Activated effector memory CD4-positive, alpha-beta T cell treated with Interleukin-2 at 50 U/mL for 16 hours (primary cell): ENCODE measurements at places on chromosomes 1 and 21.
A peak's percentile ranks its signal among the peaks of the same experiment; 100 is the strongest.

DNA sequence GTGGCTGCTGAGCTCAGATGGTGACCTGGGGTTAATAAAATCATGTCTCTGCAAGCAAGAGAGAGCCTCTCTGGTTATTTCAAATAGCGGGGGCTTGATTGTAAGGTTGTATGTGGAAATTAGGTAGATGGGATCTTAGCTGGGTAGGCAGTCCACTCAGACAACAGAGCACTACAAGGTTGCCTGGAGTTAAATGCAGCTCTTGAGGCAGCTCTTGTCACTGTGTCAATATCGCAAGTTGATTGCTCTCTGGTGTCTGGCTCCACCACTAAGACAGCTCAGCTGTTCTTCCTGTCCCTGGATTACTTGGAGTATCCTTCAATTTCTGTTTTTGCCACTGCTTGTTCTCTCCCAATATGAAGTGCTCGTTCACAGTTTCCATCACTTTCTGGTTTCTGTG lies 93.8 kb downstream of the C21orf91 start:
- no peak for DNase-seq

- DNase-seq = no peak
Measured at GRCh38 chr1:168742994-168743650, 14.1 kb upstream of the DPT start.

GRCh38 chr1:31809698-31810097 lies 6.1 kb downstream of the SPOCD1 start:
- no peak for DNase-seq

- no peak for DNase-seq
Measured at GRCh38 chr1:162677607-162678371, 45.5 kb downstream of the DDR2 start.

DNA sequence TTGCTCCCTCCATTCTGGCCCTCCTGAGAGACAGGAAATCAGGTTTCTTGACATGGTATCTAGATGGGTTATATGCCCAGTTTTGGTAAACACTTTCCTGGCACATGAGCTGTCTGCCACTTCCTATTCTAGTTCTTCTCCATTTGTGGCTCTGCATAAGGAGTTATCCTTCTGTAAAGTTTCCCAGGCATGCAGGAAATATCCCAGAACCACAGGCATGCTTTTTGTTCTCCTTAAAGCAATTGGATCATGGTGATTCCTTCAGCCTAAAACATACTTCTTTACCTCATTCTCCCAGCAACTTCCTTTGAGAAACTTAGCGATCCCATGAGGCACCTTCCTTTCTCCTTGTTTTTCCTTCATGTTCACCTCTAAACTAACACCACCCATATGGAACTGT lies 199.8 kb downstream of the CRB1 start:
- no peak for DNase-seq

DNA sequence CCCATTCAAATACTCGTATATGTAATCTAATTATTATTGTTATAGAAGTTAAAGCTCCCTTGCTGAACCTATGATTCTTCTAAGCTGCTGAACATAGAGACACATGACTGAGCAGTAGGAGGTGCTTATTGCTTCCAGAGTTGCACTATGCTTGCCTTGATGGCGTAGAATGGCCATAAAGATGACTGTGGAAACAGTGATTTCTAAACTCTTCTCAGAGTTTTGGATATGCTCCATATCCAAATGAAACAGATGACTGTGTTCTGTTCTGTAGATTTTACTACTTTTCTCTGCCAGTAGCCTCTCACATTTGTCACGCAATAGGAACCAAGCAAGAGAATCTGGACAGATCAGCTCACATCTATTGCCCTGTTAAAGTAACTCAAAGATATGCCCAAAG lies 88.1 kb upstream of the CACYBP start:
- no peak for DNase-seq

DNA sequence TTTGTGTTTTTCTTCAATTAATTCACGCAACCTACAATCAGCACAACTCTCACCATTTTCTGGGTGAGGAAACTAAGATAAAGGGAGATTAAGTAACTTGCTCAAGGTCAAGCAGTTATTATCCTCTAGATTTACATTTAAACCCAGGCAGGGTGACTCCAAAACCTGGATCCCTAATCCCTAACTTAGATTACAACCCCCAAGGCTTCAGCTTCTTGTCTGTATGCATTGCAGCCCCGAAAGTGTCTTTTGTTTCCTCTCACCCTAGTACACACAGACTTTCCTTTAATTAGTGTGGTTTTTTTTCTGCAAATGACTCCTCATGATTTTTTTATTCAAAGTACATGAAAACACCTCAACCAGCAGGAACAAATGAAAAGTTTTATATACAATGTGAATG lies 748.6 kb upstream of the ADGRL2 start:
- DNase-seq = no peak

DNA sequence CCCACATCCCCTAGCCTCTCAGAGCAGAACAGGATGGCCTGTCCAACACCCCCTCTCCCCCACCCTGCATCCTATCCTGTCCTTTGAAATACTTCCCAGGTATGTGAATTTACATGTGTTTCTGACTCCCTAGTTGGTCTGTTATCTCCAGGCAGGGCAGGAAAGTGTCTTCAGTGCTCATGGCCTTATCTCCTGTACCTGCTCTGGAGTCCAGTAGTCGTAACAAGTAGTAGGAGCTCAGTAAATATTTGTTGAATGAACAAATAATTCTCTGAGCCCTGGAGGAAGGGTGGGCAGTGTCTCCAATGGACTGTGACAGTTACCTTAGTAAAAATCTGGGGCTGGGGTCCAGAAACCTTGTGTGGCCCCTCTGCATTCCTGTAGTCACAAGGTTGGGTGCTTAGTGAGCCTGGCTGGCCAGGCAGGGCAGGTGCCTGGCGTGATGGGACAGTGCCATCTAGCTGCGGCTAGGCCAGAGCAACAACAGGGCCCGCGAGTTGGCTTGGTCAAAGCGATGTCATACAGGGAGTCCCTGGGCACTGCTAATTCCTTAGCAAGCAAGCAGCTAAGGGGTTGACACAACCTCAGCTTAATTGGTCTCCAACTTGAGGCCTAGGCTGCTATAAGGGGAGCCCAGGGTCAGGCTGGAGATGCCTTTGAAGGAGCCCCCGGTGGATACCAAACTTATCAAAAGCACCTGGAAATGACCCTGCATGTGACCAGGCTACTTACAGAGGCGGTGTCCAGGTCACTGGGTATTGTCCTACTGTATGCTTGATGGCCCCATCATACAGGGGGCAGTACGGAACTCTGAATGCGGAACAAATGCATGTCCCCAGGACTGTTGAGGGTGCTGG lies 89.0 kb upstream of the PPM1J start:
- DNase-seq = no peak

DNA sequence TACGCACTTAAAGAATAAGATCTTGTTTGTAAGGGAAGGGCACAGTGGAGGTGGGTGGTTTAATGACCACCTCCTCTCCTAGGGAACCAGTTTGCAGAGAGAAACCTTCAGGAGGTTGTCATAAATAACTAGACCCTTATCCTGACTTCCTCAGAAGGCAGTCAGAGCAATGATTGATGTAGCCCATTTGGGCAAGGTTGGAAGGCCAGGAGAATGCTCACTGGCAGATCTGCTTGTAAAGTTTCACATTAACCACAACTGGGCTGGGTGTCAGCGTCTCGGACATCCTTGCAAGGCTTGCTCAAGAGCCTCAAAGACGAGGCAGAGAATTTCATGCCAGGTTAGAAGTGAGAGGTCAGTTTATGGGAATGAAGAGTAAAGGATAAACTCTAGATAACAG lies 87.6 kb upstream of the TRABD2B start:
- no peak for DNase-seq

GRCh38 chr1:233907151-233907550 lies 2.7 kb downstream of the SLC35F3 start:
- DNase-seq = no peak

GRCh38 chr1:4464478-4464877 lies 189.9 kb upstream of the AJAP1 start:
- DNase-seq = no peak

GRCh38 chr21:26844258-26845065 lies 747 bp downstream of the ADAMTS1 start:
- no peak for DNase-seq

- no peak for DNase-seq
Measured at GRCh38 chr1:188888386-188888785, 1589.3 kb downstream of the BRINP3 start.

DNA sequence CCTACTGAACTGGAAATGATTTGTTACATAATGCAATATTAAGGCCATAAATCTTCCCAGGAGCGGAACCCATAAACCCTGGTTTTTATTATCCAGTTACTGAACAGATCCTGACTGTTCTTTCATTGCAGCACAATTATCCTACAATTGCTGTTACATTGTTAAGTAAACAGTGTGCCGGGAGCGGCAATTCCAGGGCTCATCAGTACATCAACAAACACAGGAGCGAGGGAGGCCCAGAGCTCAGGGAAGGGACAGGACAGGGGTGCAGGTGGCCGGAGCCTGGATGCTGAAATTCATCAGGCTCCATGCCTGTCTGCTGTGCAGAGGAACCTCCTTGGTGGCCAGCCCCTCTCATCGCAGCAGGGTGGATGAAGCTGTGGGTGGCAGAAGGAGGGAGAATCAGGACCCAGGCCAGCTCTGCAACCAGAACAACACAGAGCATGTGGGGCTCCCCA lies 544.7 kb downstream of the NPHP4 start:
- no peak for DNase-seq

- no peak for DNase-seq
Measured at GRCh38 chr1:201176940-201177339, 13.7 kb upstream of the IGFN1 start.

GRCh38 chr1:235513495-235514366 lies 9.5 kb upstream of the B3GALNT2 start:
- no peak for DNase-seq

DNA sequence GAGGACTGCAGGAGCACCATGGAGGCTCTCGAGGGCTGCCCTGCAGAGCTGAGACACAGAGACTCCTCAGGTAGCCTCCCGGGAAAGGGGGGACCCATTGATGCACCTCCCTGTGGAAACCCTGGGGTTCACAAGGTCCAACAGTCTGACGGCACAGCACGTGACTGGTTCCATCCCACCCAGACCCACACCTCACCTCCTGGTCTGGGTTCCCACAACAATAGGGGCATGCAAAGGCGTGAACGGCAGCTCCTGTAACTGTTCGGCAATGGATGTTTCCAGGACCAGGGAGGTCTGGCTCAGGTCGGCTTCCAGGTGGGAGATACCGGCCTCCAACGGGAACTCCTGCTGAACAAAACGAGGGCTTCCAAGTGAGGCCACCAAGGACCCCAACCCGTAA lies 86.8 kb downstream of the NPHP4 start:
- no peak for DNase-seq

GRCh38 chr21:16078382-16078781 lies 348.6 kb downstream of the USP25 start:
- no peak for DNase-seq

DNA sequence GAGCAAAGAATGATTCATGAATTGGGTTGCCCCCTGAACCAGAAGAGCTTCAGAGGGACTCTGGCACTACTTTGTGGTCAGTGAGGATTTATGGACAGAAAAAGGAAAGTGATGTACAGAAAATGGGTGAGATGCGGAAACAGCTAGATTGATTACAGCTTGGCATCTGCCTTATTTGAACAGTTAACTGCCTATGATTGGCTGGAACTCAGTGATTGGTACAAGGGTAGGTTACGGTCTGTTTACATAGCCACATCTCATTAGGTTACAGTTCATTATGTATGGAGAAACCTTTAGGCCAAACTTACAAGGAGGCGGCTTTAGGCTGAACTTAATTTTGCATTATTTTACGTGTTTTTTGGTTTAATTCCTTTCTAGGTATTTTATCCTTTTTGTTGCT lies 29.0 kb upstream of the RHOU start:
- no peak for DNase-seq

DNA sequence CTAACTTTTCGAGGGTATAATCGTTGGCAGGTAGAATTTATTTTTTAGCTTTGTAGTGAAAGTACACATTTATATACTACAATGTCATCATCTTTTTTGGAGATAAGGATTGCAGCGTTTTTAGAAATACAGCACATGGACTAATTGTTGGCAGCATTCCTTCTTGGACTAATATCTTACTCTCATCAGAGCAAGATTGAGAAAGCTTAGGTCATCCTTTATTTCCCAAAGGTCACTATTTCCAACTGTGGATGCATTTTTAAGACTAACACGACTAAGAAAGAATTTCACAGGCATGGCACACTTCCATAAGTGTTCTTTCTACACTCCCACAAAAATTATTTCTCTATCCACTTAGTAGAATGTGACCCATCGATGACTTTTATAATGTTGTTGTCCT lies 732.3 kb downstream of the NCAM2 start:
- no peak for DNase-seq

DNA sequence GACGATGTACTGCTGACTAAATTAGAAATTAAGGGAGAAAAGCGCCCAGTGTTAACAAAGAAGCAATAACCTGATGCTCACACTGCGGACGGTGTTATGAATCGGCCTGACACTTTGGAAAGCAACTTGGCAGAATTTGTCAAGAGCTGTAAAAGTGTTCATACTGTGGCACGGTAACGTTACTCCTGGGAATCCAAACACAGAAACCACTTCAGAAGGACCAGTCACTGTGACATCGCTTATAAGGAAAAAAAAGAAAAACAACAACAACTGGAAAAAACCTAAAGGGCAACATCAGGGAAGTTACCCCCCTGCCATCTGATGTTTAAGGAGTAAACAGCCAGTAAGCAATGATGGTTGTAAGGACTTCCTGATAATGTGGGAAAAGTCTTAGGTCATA lies 27.7 kb downstream of the CAPZB start:
- DNase-seq = no peak

DNA sequence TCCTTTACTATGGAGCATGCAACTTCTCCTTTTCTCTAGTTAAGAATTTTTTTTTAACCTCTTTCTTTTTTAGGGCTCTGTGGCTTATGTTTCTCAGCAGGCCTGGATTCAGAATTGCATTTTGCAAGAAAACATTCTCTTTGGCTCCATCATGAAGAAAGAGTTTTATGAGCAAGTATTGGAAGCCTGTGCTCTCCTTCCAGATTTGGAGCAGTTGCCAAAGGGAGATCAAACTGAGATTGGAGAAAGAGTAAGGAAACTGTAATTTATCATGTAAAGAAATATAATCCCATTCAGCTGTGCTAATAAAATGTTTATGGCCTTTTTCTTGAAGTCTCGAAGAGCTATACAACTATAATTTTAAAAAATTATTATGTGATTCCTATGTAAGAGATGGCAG lies 70.1 kb downstream of the HSPA13 start:
- no peak for DNase-seq

DNA sequence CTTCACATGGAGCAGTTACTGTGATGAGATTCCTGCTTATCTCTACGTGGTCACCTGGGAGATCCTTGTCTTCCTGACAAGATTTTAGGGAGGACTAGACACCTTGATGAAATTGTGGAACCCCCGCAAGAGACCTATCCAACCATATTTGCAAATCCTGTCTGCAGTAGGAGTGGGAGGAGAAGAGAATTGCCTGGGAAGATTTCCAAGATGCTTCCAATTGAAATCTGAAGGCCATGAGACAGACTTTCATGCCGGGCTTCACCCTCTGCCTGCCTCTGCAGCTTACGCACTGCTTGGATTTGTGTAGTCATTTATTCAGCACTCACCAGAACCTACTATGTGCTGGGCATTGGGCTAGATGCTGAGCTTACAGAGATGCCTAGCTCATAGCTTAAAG lies 106.6 kb downstream of the OMA1 start:
- DNase-seq = no peak

- DNase-seq = peak; percentile 26
Measured at GRCh38 chr1:45512641-45513054, 9.0 kb downstream of the PRDX1 start.

- DNase-seq = no peak
Measured at GRCh38 chr1:9051379-9051778, 18.1 kb downstream of the SLC2A5 start.
